ENCODE measurements at places on chromosomes 2 and 18.

- DNase-seq, result no peak
These were observed 93.9 kb downstream of the MGAT5 start for GRCh38 chr2:134347756-134348155.

- no peak for DNase-seq
These were observed 77.0 kb downstream of the EDAR start for GRCh38 chr2:108911807-108912628.

DNA sequence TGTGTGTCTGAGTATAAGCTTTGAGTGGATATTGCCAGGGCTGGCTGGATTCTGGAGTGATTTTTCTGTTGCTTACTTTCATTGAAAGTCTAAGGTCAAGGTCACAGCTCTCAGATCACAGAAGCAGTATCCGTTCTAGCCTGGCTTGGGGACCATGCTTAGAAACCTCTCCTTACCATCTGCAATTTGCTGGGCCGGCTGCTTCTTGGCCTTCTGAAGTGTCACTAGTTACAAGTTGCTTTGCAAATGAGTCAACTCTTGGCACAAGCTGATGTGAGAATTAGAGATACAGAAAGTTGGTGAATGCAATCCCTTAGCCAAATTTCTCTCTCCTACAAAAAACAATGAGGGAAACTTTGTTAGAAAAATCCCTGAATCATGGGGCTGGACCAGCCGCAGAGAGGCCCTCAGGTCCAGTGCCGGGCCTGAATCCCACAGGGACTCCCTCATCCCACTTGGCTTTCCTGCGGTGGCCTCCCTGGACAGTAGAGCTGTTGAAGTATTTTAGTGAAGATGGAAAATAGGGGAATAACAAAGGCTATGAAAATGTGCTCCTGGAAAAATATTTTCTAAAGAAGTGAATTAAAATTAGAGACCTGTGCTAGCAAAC, 92.7 kb upstream of the CNGA3 start:
- no peak for DNase-seq

DNA sequence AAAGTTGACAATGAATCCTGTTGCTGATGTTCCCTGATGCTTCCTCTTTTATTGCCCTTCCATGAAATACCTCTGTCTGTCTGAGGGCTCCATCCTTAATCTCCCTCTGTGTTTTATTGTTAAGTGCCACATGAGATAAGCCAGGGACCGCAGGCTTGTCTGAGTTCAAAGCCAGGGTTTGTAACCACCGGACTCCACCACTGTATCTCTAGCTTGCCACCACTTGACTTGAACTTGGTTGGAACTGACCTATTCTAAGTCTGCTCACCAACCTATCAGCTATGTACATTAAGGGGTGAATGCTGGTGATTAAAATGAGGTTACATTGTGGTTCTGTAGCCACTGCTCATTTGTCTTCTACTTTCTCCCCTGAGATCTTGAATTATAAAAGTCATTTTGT, 328.5 kb upstream of the ZEB2 start:
- DNase-seq, result no peak

DNA sequence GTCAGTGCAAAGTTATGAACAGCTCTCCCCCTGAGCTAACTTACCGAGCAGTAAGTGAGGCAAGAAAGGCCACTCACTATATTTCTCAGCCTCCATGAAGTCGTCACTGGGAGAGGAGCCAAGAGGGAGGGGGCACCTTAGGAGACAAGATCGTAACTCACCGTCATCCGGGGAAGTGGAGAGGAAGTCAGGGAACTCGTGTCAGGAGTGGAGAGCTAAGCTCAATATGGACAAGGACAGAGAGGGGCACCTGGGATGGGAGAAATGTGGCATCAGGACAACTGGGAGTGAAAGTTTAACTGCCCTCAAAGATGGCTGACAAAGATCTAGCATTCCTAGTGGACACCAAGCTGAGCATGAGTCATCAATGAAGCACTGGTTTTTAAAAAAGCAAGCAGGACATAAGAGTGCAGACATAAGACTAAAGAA, 37.1 kb downstream of the BCL11A start:
- DNase-seq, result no peak

- no peak for DNase-seq
These were observed 162.4 kb upstream of the NABP1 start for GRCh38 chr2:191515551-191515950.

DNA sequence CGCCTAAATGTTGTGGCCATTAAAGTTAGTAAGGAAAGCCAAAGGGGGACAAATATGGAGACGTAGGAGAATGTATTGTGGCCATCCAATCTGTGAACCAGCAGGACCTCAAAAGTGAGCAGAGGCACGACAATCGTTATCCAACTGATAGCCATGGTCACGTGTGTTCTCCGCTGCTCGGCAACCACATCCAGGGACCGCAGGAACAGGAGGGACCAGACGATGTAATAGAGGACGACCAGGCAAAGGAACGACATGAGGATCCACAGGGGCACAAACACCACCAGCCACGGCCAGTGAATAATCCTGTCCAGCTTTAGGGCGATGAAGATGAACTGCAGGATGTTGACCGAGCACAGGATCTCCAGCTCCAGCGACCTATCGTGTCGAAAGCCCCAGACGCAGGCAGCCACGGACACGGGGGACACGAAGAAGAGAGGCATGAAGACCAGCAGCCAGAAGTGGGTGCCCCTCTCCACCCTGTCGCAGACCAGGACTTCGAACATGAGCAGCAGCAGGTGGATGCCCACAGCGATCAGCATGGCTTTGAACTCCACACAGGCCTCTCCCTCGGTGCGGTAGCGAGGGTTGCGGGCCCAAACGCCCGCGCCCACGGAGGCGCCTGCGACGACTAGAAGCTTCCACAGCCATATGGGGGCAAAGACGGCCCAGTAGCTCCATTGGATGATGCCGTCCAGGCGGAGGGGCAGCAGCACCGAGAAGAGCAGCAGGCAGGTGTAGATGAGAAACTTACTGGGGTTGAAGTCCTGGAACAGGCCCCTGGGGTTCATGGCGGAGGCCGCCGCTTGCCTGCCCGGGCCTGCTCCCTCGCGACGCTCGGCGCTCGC, 790 bp downstream of the TMEM185B start:
- DNase-seq, result no peak

Measured in NCI-H1417 treated with DMSO at 0.1 percent for 48 hours (cell line).